Frontal cortex (tissue), 4 donors: ENCODE measurements at places on chromosomes 2 and 18.

- no peak for DNase-seq
These were observed 56.7 kb downstream of the SDC1 start for GRCh38 chr2:20168048-20168726.

- DNase-seq = no peak
These were observed 634 bp downstream of the MTIF2 start for GRCh38 chr2:55268288-55268906.

DNA sequence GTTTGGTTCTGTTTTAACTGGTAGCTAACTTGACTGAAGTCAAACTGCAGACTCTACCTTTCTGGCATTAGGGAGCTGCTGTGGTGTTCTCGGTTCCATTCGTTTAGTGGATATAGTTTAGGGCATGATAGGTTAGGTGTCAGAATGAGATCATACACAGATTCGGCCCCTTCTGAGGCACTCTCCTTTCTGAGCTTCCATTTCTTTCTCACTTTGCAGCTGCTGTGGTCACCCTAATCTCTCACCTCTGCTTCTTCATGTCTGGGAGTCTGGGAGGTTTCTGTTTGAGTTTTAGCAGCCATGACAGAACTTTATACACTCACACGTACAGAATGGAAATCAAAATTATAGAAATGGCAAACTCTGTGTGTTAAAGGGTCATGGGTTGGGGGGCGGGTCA lies 122.8 kb downstream of the ATP9B start:
- DNase-seq = no peak

DNA sequence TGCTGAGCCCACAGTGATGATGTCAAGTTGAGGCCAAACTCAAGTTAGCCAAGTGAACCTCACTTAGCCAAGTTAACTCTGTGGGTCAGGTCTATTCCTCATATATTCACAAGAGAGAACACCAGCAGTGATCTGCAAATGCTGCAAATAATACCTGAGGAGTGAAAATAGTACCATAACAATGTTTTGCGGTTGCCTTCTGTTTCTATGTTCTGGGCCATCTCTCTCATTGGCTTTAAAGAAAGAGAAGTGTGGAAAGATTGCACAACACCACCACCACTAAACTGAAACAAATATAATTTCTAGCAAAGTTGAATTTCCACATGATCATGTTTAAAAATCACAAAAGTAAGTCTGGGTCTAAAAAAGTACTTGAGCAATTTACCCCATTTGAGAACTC lies 211.1 kb upstream of the GALNT5 start:
- no peak for DNase-seq

DNA sequence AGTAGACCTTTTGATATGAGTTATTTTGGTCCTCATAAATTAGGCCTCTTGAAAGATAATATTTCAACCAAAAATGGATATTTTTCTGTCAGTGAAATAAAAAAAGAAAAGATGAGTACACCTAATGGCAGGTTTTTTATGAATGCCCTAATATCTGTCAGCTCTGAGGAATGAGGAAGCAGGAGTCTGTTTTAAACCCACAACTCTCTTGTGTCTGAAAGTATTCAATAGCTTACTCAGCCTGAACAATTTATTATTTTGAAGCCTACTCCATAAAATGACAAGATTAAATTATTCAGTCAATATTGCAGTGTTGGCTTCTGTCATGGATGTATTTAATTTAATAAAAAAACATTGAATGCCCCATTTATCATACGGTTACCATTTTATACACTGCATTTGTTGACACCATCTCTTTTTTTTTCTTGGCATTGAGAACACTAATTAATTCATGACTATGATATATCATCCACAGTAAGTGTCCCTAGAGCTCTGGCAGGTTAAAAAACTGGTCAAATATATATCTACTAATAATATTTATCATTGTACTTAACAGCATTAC lies 548.2 kb downstream of the CBLN2 start:
- no peak for DNase-seq

GRCh38 chr2:177547122-177547521 lies 154.5 kb downstream of the AGPS start:
- DNase-seq = no peak

- DNase-seq = no peak
These were observed 1.5 kb upstream of the SULT1C2 start for GRCh38 chr2:108287169-108287568.

DNA sequence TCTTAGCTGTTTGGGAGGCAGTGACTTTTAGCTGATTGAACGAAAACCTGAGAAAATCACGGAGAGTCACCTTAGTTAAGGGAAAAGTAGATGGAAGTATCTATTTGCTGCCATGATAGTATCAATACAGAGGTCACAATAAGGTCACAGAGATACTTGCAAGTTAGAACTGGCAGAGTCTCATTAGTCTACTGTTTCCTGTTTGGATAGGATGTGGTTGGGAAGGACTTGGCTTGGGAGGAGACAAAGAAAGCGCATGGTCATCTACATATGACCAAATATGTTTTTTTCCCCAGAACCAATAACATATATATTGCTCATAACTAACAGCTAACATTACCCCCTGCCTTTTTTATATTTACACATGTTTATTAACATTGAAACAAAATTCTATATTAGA lies 78.4 kb upstream of the AQP4 start:
- DNase-seq = no peak

GRCh38 chr2:44542520-44542919 lies 180.8 kb downstream of the CAMKMT start:
- DNase-seq = no peak

DNA sequence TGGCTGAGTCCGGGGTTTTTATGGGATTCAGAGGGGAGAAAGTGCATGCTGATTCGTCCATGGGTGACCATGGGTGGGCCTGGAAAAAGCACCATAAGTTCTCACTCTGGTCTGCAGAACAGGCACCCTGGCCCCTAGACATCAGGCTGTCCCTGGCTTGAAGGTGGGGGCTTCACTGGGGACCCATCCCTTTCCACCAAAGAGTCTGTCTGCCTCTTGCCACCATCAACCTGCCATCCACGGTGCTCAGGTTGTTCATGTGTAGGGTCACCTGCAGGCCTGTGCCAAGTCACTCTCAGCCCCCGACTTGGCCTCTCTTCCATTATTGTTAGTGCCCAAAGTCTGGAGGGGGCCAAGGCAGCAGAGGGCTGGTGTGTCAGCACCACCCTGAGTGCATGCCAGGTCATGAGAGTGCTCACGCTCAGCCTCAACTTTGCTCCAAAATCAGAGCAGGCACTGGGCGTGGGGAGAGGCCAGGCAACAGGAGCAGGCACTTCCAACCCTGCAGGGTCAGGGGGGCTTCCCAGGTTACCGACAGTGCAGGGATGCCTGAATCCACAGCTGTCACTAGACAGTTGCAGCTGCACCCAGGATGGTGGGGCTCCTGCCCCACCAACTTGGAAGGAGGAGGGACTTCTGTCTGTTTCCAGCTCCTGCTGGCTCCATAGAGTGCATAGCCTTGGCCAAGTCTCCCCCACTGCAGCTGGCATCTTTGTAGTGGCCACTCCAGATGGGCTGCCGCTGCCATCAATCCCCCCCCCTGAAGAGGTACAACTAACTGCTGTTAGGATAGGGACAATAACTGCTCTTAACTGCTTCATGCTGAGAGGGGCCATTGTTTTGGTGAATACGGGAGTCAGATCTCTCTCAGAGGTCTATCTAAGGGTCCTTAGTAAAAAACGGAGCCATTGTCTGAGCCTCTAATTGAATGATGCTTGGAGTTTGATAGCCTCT lies 209.3 kb downstream of the AKAIN1 start:
- DNase-seq = no peak

- DNase-seq = no peak
These were observed 13.3 kb downstream of the DNMT3A start for GRCh38 chr2:25328152-25329085.

GRCh38 chr2:171547720-171548119 lies 25.4 kb downstream of the CYBRD1 start:
- DNase-seq = no peak

- no peak for DNase-seq
These were observed 69.3 kb downstream of the BCL11A start for GRCh38 chr2:60484133-60484645.

GRCh38 chr2:33304032-33304864 lies 172.2 kb upstream of the RASGRP3 start:
- DNase-seq = no peak

DNA sequence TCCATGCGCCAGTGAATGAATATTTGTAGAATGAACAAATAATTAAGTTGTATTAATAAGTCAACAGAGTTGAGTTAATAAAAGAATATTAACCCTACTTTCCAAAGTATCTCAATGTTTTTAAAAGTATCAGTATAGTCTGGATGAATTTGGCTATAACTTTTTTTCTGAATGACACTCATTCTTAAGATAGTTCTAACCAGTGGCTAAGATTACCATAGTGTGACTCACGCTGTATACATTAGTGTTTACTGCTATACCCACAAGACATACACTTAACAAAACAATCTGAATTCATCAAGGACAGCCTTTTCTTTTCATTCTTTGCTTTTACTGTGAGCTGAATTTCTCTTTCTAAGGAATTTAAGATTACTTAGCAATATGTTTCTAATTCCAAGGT lies 77.0 kb upstream of the PDE1A start:
- DNase-seq = no peak

DNA sequence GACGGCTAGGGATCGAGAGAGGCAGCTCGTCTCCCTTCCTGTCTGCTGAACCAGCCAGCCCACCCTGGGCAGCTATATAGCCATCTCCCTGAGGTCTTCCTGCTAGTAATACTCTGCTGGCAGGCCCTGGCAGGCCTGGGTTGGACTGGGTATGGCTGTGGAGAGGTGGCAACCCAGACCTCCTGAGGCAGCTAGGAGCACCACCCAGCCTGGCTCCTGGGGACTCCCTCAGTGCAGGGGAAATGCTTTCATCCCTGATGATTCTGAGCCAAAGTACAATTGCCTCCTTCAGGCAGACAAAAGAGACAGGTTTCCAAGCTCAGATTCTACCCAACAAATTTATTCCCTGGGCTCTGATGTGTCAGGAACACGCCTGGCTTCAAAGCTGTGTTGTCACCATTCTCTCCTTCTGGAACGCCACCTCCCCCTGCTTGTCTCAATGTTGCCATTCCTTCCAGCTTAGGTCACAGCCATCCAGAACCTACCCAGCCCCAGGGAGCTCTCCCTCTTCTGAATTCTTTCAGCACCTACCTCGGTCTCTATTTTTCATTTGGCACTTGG lies 4.7 kb upstream of the DNAJB2 start:
- DNase-seq = no peak

DNA sequence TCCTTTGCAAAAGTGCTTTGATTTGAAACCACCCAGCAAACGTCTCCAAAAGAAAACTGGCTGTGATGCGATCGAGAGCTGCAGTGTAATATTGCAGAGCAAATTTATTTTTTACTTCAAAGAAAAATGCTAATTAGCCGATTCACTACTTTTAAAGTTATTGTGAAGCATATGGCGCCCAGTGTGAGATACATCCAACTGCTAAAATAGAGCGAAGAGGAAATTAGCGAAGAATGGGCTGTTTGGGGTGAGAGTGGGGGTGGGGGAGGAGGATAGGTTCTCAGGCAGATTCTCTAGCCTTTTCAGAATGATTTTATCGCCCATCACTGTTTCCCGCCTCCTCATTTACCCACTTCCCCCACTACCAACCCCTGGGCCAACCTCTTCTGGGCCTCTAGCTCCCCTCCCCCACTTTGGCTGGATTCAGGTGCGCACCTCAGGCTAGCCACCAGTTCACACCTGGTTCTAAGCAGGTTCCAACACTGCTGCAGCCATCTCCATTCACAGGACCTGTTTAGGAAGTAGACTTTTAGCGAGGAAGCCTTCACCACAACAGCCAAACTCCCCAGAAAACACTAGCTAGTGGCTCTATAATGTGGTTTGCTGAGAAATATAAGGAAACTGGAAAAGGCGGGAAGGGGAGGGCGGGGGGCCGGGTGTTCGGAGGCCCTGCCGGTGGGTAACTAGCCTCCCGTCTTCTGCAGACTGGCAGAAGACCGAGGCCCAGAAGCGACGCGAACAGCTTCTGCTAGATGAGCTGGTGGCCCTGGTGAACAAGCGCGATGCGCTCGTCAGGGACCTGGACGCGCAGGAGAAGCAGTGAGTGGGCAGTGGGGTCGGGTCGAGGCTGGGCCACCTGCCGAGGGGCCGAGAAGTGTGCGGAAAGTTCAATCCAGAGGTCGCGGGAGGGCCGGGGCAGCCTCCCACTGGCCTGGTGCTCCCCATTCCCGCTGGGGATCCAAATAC lies 6.0 kb upstream of the OTX1 start:
- no peak for DNase-seq
